Memory B cell (primary cell): ENCODE measurements at places on chromosomes 7 and 10.

DNA sequence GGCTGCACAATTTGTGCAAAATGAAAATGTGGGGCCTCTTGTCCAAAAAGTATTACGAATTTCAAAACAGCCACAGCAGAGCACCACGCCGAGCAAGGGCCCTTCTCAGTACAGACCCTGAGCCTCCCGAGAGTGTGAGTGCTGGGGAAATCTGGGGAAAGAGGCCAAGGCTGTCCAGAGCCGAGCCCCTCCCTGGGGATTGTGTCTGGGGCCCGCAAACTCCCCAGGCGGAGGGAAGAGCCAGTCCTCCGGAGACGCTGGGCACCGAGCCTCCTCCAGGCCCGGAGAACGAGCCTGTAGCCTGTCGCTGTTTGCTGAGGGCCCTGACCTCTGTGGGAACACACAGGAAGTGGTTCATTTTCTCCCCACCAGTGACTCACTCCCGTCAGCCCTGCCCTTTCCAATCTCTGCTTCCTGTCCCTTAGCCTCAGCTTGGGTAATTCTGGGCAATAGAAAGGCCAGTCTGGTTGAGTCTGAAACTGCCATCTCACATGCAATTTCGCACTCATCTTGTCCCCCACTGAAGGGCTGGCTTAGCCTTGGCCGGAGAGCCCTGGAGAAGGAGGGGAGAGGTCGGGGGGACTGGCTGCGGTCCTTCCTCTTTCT lies 19.5 kb upstream of the GNA12 start:
- no peak for DNase-seq

GRCh38 chr7:87151729-87152111 lies 533 bp upstream of the DMTF1 start:
- no peak for DNase-seq

- no peak for DNase-seq
Measured at GRCh38 chr10:5698062-5698461, 13.4 kb downstream of the TASOR2 start.

DNA sequence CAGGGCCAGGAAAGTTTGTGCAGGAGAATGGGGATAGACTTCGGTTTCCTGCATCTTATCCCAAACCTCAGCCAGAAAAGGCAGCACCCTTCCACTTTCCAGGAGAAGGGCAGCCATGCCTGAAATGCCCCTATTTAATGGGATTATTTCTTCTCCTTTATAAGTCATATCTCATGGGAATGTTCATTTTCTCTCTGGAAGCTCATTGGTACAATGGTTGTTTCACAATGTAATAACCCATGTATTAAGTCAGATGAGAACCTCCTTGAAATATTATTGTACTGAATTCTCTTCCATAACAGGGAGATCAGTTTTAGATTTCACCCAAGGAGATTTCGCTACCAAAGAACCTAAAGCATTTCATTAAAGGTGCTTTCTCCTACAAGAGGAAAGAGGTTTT lies 457.5 kb downstream of the KCNMA1 start:
- no peak for DNase-seq

- DNase-seq, result no peak
Measured at GRCh38 chr10:6133331-6134098, 44.7 kb downstream of the RBM17 start.

DNA sequence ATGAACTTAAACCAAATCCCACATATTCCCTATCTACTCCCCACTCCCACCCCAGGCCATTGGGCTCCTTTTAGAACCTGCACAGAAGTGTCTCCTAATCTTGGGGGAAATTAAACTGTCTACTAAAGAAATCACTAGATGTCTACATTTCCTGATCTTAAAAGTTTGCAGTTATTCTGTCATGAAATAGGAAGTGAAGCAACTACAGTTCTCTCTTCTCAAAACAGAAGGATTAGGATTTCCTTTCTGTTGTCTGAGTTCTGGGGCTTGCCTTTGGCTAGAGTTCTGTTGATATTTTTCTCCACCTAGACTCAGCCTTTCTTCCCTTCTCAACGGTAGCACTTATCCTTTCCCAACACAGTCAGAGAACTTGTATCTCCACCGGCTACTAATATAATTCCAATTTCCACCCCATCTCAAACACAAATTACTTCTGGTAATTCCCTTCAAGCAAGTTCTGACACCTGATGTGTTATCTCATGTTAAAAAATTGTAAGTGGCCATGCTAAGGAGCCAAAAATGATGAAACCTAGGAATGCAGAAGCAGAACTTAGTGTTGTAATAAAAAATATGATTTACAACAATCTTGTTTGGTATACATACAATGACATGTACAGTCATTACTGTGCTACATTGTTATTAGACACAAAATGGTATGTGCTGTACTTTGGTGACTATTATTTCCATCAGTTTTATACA lies 12.1 kb downstream of the OR9A4 start:
- no peak for DNase-seq

DNA sequence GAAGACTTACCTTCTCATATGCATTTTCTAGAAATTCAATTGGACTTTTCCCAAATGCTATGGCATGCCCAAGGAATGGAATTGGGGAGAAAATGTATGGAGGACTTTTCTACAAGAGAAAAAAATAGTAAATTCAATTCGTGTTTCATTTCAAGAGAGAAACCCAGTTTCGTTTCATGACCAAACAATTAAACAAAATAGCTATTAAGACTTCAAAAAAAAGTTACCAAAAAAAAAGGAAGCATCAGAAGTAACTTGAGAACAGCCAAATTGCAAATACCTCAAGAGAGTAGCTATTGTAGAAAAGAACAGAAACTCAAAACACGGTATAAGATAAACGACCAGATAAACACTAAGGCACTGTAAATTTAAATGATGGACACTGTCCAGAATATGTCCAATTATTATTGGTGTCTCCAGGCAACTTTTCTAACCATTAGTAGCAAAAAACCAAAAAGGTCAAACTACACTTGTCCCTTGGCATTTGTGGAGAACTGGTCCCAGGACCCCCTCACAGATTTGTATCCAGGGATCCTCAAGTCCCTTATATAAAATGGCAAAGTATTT lies 2.4 kb downstream of the CYP51A1 start:
- DNase-seq, result no peak

DNA sequence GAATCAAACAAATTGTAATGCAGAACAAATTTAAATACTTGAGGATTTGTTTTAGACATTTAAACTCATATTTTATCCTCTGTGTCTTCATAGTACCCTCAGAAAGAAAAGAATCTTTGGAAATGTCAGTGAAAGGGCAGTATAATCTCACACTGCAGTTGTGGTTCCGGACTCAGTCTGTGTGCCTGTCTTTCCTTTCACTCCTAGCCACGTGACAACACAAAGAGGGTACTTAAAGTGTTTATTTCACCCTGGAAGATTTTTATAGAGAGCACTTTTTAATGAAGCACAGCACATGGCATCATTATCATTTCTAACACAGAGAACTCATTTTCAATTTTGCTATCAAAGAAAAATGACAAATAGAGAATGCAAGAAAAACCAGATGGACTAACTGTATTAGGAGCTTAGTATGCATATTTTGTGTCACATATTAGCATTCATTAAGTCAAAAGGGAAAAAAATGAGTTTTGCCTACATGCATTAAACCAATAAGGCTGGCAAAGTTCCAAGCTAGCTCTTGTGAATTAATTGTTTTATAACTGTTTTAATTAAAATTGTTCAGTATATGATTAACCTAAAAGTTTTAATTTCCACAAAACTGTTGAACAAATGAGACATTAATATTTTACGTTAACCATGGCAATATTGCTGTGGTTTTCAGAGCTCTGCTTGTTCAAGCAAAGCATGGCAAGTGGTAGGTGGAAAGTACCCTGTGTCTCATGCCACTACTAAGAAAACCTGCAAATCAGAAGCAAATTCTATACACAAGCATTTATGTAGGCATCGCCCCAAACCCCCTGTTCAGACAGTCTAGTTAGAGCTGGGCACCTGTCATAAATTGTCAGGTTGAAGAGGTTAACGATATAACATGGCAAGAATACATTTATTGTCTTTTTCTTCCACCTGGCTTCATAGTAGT lies 65.9 kb downstream of the AUTS2 start:
- peak; percentile 45 for DNase-seq

GRCh38 chr7:16803881-16804673 lies 722 bp downstream of the AGR2 start:
- DNase-seq, result no peak

DNA sequence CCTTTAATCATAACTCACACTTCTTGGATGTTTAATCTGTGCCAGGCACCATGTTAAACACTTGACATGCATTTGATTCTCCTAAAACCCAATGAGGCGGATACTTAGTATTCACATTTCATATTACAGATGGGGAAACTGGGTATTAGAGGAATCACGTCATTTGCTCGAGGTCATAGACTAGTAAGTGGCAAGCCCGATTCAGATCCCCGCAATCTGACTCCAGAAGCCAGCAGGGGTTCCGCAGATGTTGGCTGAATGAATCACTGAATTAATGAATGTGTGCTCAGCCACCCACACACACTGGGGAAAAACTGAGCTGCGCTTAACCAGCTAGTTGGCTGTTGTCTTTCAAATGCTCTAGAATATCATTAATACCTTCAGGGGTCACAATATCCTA lies 22.5 kb upstream of the ENO4 start:
- no peak for DNase-seq

DNA sequence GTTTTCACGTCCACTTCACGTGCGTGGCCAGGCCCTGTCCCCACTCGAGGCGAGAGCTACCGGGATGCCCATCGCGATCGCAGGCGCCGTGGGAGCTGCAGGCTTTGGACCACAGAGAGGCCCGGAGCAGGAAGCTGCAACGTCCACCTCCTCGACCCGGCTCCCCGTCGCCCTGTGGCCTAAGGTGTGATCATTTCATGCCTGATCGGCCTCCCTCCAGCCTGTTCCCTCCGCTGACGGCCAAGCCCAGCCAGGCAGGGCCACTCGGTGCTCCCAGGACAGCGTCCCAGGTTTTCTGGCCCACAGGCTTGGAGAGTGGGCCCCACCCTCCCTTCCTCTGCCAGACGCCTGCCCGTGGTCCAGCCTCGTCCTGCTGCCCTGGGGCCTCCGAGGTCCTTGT lies 19.6 kb downstream of the KNDC1 start:
- no peak for DNase-seq

GRCh38 chr7:22765609-22766008 lies 38.6 kb downstream of the IL6 start:
- DNase-seq, result peak; percentile 26

GRCh38 chr10:110864662-110865140 lies 7.0 kb upstream of the PDCD4 start:
- no peak for DNase-seq

DNA sequence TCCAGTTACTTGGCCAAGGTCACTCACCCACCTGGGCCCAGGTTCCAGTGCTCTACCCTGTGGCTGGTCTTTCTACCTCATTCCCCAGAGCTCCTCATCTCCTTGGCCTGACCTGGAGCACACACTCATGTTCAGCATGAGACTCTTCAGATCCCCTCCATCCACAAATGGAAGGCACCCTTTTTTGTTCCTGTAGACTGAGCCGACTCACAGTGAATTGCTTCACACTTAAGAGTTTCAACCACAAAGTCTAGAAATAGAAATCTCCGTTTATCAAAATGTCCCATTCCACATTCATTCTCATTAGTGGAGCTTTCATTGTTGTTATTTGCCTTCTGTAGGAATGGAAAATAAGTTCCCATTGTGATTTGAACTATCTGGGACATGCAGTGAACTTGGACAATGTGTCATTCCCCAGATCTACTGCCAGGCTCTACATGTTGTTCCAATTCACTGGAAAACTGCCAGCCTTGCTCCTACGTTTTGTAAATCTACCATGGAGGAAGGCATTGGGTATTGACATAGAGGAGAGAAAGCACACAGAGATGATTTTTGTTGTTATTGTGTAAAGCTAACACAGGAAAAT lies 125.3 kb upstream of the CELF2 start:
- no peak for DNase-seq

DNA sequence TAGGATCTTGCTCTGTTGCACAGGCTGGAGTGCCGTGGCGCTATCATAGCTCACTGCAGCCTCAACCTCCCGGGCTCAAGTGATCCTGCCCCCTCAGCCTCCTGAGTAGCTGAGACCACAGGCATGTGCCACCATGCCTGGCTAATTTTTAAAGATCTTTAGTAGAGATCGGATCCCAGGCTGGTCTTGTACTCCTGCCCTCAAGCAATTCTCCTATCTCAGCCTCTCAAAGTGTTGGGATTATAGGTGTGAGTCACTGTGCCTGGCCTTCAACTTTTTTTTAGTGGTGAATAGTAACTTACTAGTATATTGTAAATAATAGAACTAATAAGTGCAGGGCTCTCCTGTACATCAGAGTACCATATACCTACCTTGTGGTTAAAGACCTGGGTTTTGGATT lies 52.1 kb upstream of the LMTK2 start:
- no peak for DNase-seq

- DNase-seq, result no peak
Measured at GRCh38 chr7:22786290-22786932, 36.2 kb downstream of the TOMM7 start.

DNA sequence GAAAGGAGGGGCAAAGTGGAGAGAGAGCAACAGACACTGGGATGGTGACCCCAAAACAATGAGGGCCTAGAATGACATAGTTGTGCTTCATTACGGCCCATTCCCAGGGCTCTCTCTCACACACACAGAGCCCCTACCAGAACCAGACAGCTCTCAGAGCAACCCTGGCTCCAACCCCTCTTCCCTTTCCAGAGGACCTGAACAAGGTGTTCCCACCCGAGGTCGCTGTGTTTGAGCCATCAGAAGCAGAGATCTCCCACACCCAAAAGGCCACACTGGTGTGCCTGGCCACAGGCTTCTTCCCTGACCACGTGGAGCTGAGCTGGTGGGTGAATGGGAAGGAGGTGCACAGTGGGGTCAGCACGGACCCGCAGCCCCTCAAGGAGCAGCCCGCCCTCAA lies 20.7 kb downstream of the PRSS2 start:
- no peak for DNase-seq

GRCh38 chr10:59895629-59896116 lies 10.7 kb downstream of the CCDC6 start:
- no peak for DNase-seq

DNA sequence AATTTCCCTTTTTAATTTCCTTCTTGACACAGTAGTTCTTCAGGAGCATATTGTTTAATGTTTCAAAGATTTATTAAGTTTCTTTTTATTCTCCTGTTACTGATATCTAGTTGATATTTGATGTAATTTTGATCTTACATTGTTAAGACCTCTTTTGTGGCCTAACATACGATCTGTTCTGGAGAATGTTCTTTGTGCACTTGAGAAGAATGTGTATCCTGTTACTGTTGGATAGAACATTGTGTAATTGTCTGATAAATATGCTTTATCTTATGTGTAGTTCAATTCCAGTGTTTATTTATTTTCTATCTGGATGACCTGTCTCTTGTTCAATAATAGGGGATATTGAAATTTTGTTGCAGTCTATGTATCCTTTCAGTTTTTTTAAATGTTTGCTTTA lies 106.7 kb downstream of the ITGB1 start:
- DNase-seq, result no peak

DNA sequence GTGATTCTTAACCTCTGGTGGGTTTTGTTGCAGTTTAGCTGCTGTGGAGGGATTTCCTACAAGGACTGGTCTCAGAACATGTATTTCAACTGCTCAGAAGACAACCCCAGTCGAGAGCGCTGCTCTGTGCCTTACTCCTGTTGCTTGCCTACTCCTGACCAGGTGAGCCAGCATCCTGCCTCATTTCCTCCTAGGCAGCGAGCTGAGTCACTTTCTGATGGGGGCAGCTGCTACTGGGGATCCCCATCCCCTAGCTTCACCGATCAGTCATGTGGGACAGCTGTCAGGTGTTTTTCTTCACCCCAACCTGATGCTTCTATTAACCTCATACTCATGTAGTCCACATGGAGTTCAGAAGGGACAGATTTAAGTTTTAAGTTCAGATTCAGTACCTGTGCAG lies 21.7 kb upstream of the SMO start:
- DNase-seq, result no peak

- DNase-seq, result no peak
Measured at GRCh38 chr10:128286762-128287500, 160.7 kb upstream of the MKI67 start.

- no peak for DNase-seq
Measured at GRCh38 chr7:55504093-55504859, 68.0 kb downstream of the VOPP1 start.
